ENCODE measurements at places on chromosomes 12 and 14.

GRCh38 chr14:61972711-61973110, 210.5 kb downstream of the SNAPC1 start:
- no peak for DNase-seq

GRCh38 chr12:89884416-89884898, 175.8 kb upstream of the ATP2B1 start:
- DNase-seq: no peak

GRCh38 chr12:51320695-51321320, 3.2 kb downstream of the BIN2 start:
- peak; percentile 42 for DNase-seq

- no peak for DNase-seq
Measured at GRCh38 chr12:105569886-105570285, 239.4 kb downstream of the C12orf75 start.

- no peak for DNase-seq
Measured at GRCh38 chr12:52018433-52019112, 11.8 kb downstream of the TAMALIN start.

DNA sequence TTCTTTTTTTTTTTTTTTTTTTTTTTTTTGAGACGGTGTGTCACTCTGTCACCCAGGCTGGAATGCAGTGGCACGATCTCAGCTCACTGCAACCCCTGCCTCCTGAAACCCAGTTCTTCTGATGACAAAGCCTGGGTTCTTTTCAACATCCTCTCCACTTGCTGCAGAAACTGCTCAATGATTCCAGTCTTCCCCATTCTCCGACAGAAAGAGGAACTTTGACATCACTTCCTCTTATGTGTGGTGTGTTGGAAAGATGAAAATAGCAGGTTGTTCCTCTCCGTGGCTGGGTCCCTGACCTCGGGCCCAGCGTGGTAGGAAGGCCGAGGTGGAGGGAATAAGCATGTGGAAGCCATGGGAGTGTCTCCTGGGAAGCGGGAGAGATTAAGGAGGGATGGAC, 198.4 kb downstream of the PHETA1 start:
- peak; percentile 25 for DNase-seq

DNA sequence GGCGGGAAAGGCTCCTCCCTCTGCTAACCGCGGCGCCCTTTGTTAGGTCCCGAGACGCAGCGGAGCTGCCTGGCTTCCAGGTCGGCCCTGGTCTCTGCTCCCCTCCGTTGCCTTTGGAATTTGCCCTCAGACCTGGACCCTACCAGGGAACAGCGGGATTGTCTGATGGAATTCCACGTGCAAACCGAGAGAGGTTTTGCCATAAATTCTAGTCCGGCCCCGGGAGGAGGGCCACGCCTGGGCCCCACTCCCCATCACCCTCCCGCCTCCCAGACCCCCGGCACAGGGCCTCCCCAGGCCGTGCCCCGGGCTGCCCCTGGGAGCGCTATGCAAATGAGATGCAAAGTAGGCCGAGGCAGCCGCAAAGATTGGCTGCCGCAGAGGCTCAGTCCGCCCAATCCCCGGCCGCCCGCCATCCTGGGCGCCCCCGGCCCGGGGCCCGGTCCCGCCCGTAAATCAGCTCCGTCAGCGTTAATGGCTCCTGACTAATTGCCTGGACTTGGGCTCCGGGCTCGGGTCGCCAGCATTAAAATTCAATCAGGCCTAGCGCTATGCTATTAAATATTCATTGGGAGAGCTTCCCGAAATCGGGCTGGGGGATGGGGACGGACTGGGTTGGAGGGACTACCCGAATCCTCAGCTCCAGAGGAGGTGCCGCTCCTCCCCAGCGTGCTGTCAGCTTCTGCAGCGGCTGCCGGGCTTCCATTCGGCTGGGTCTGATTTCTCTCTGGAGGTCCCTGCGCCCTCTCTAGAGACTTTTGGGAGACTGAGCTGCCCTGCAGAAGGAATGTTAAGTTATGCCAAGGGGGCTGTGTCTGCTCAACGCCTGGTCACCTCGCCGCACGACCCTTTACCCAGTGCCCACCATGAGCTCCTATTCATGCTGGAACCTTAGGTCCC, 15.7 kb upstream of the FIGNL2 start:
- DNase-seq: no peak

DNA sequence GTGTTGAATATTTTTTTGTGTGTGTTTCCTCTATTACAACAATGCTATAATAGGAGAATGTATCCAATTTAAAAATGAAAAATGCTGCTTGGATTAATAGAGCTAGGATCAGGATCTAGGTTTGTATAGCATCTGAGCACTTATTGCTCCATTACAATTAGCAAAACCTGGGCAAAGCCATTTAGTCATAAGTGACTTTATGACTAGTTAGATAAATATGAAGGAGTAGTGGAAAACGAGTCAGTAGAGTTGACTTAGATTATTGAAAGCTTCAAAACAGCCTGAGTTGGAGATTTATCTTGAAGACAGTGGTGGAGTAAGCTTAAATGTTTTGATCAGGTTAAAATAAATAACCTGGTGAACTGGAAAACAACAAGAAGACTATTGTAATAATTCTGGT, 2.8 kb downstream of the MED21 start:
- DNase-seq: no peak

- no peak for DNase-seq
Measured at GRCh38 chr12:73998894-73999293, 538.7 kb upstream of the ATXN7L3B start.

GRCh38 chr14:103282932-103283331, 51.1 kb upstream of the EIF5 start:
- DNase-seq: no peak

DNA sequence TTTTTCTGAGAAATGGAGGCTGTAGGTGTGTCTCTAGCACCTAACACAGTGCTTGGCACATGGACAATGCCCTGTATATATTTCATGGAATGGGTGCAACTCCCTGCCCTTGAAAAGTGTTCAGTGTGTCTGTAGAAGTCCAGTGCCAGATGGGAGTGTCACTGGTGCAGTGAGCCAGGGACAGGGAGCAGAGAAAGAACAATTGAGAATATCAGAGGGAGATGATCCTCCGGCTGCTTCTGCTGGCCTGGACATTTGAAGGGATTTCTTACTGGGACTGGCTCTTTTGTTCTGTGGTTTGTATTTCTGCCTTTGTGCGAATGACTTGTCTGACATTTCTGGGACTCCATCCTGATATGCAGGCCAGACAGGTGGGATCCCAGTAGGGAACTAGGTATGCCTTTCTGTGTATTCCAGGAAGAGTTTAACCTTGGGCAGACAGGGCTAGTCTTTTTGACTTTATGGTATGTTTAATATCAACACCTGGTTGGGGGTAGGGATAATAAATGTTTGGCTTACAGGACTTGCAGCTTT, 328.0 kb downstream of the NRXN3 start:
- DNase-seq: no peak

GRCh38 chr12:43740511-43741100, 18.0 kb downstream of the PUS7L start:
- DNase-seq: no peak

DNA sequence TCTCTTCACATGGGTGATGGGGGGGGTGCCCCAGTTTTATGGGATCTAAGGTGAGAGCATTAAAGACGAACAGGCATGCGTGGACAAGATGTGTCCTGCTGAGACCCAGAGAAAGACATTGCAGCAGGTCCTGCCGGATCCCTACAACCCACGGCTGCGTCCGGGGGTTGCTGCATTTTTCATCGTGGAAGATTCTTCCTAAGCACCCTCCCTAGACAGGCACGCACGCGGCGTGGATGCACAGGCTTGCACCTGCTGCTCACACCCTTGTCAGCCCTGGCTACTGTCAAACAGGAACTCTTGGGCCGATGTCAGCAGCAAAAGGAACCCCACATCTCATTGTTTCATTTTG, 280.6 kb upstream of the RTL1 start:
- DNase-seq: no peak

GRCh38 chr14:22391908-22392565, 197.0 kb downstream of the DAD1 start:
- DNase-seq: no peak
